Mammary epithelial cell (primary cell): ENCODE measurements at places on chromosomes 5 and 9.

- no peak for DNase-seq
Measured at GRCh38 chr9:16744394-16744793, 126.1 kb downstream of the BNC2 start.

GRCh38 chr5:142621227-142621626, 64.7 kb downstream of the FGF1 start:
- DNase-seq, result peak; percentile 31

GRCh38 chr5:107184066-107184465, 486.7 kb downstream of the EFNA5 start:
- no peak for DNase-seq

GRCh38 chr5:96219580-96220281, 213.3 kb downstream of the PCSK1 start:
- DNase-seq, result peak; percentile 88

- DNase-seq, result no peak
Measured at GRCh38 chr9:134678666-134679443, 37.3 kb downstream of the COL5A1 start.

DNA sequence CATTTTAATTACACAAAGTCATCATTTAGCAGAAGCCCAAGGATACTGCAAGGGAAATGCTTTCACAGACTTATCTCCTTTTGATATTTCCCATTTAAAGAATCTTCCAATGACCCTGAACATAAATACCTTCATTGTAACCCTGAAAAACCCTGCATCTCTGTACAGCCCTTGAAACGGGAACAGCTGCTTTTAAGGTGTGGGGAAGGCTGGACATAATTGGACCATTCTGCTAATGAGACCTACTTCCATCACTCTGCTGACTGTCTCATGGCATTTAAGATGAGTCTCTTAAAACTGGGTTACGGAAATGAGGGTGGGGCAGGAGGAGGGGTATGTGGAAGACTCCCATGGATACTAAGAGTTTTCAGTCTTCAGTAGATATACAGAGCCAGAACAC, 485.8 kb downstream of the BRINP1 start:
- no peak for DNase-seq

- no peak for DNase-seq
Measured at GRCh38 chr9:99967457-99967856, 61.0 kb downstream of the STX17 start.

- peak; percentile 19 for DNase-seq
Measured at GRCh38 chr5:891837-892393, 686 bp downstream of the BRD9 start.

DNA sequence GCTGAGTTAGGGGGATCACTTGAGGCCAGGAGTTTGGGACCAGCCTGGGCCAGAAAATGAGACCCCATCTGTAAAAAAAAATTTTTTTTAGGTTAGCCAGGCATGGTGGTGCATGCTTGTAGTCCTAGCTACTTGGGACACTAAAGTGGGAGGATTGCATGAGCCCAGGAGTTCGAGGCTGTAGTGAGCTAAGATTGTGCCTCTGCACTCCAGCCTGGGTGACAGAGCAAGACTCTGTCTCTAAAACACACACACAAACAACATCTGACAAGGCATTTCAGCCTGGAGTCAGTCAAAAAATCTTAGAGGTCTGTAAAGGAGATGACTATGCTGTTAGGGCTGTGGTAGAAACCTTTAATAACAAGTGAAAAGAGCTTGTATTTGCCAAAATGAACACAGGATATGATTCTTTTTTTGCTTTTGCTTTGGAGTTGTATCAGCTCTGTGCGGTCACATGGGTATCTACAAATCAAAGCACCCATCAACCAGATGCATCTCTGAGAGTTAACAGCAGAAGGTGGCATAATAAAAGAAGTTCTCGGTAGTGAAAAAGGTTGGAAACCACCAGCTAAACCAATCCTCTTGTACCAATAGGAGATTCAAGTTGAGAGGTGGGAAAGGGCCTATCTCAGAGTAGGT, 3.6 kb upstream of the PSMD5 start:
- DNase-seq, result no peak

- no peak for DNase-seq
Measured at GRCh38 chr5:181245427-181246275, 1.9 kb upstream of the RACK1 start.

GRCh38 chr5:134143944-134144941, 29.8 kb downstream of the TCF7 start:
- no peak for DNase-seq

- DNase-seq, result no peak
Measured at GRCh38 chr5:170397059-170397458, 7.9 kb upstream of the KCNMB1 start.

- no peak for DNase-seq
Measured at GRCh38 chr9:122080986-122081385, 12.1 kb downstream of the TTLL11 start.
